ENCODE measurements at places on chromosomes 4 and X.

- DNase-seq, result no peak
Measured at GRCh38 chr4:183438458-183439113, 5.8 kb upstream of the CDKN2AIP start.

DNA sequence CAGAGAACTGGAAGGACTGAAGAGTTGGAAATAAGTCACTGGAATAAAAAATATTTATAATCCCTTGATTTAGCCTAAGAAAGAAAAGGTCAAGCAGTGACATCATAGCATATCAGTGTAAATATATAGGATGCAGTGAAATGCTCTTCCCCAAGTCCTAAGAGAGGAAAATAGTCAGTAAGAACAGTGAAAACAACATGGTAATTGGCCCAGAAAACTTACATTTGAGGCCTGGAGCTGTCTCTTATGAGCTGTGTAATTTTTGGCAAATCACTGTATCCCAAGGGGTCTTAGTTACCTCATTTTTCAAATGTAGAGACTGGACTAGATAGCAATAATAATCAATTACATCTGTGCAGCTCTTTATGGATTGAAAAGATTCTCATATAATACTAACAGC lies 255.7 kb upstream of the AR start:
- no peak for DNase-seq

DNA sequence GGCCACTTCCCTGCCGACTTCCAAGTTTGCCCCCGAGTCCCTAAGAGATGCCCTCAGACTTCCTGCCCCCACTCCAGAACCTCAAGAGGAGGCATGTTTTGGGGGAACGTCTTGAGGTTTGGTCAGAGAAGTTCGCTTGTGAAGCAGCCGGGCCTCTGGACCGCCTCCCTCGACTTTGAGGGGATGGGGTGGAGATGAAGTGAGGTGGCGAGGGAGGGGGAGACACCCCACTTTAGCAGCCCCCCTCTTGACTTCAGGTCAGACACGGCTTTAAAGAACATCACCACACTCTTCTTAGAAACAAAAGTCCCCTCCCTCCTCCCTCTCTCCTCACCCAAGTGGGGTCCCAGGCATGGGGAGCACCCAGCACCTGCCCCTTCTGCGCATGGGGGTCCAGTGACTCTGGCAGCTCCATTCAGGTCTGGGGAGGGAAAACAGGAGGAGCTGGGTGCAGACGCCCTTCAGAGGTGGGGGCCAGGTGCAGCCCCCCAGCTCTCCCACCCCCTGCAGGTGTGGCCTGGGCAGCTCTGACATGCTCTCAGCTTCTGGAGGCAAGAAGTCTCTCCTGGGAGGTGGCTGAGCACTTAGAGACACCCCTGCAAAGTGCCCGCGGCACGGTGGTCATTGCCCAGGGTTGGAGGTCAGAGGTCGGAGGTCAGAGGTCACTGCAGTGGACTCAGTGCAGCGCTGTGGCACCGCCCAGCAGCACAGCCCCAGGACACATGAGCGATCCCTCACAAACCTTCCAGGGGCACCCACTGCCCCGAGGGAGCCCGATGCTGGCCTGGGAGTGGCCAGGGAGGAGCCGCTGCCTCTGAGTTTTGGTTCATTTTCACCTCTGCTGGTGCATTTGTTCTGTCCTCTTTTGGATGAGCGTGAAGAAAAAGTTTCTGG lies 108.8 kb downstream of the CPZ start:
- DNase-seq, result no peak

DNA sequence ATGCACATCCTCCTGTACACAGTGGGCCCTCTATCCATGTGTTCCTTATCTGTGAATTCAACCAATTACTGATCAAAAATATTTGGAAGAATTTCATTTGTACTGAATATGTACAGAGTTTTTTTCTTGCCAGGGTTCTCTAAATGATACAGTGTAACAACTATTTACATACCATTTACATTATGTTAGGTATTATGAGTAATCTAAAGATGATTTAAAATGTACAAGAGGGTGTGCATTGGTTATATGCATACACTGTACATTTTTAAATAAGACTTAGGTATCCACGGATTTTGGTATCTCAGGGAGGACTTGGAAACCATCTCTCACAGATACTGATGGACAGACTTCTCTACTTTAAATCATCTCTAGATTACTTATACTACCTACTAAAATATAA lies 1333.9 kb downstream of the PCDH18 start:
- DNase-seq, result no peak

GRCh38 chr4:77651820-77652219 lies 46.2 kb downstream of the CXCL13 start:
- no peak for DNase-seq

DNA sequence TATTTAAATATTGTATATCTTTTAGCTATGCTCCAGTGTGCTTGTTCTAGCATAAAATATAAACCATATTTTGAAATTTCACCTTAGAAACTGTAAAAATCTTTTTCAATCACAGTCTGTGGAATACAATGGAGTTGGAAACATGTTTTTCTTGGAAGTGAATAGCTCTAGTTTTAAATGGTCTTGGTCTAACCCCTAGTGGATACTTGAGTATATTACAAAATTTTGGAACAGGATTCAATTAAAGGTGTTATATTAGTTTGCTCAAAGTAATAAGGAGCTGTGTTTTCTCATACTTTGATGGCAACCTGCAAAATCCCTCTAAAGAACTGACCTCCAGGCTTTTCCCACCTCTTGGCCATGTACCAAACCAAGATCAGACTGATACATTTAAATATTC lies 48.2 kb downstream of the STK26 start:
- no peak for DNase-seq

DNA sequence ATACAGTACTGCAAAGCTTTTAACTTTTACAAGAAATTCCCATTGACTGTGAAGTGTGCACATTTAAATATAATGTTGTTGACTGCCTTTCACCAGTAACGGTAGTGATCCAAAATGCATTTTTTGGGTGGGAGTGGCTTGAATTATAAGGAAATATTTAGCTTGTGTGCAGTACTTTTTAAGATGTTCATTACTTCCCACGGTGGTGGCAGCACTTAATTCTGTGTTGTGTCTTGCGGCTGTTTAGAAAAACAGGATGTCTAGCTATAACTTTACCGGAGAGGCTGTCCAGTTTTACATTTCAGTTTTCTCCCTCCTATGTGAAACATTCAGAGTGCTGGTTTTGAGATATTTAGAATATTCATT lies 1.7 kb downstream of the TMEM131L start:
- DNase-seq, result peak; percentile 24

DNA sequence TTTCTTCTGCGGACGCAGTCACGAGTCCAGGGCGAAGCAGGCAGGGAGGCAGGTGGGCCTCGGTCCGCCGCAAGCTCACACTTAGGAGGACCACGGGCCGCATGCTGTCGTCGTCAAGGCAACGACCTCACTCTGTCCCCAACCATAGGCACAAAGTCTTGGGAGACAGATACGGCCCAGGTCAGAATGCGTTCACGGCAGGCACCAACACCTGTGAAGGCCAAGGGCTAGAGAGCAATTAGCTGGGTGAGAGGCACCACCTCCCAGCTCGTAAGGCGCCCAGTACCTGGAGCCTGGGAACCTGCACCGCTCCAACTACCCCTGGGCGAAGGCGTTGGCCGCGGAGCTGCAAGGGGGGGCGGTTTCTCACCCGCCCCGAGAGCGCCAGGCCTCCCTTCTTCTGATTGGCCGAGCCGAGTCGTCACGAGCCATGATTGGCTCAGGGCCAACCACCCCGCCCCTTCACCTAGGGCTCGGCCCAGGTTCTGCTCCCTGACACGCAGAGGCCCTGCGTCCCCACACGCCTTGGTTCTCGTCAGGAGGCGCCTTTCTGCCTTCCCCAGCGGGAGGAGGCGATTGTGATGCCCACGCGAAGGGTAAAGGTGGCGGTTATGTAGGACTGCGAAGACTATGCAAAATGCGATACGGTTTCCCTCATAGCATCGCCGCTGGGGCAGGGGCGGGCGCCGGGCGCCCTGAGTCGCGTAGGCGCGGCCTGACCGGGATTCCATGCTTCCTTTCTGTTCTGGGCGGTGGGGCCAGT lies at the start of gene CDKL2:
CDKL2 (minus strand) TSS at position 355 of the 763 bp plus-strand sequence. CDS start 4,540 bp downstream, outside the sequence.
- DNase-seq, result peak; percentile 59

GRCh38 chr4:123667496-123667895 lies 270.9 kb downstream of the SPRY1 start:
- no peak for DNase-seq

DNA sequence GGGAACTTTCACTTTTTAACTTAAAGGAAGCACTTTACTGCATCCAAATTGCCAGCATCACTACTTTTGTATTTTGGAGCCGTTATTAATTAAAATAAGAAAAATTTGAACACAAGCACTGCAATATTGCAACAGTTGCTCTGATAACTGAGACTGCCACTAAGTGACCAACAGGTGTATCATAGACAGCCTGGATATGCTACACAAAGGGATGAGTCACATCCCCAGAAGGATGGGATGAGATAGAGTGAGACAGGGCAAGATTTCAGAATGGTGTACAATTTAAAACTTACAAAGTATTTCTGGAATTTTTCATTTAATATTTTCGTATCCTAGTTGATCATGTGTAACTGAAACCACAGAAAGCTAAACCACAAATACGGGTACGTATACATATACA lies 204.1 kb downstream of the MAPK10 start:
- DNase-seq, result no peak

- DNase-seq, result no peak
Measured at GRCh38 chr4:181078196-181078595, 1165.0 kb upstream of the TENM3 start.

DNA sequence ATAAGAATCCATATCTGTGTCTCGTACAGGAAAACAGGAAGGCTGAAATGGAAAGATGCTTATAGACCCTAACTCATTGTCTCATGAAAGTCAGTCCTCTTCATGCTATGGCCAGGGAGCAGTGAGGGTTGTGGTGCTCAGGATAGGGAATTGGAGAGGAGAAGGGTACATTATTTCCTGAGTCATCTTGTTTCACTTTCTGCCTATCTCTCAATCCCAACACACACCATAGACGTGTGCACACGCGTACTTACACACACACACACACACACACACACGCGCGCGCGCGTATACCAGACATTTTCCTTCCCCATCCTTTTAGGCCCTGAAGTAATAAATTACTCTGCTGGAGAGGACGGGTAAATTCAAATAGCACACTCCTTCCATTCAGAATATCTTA lies 53.7 kb upstream of the PRRG3 start:
- no peak for DNase-seq

- peak; percentile 94 for DNase-seq
Measured at GRCh38 chr4:152696764-152697261, 17.0 kb upstream of the TMEM154 start.

GRCh38 chr4:40933272-40934053 lies 183.7 kb downstream of the NSUN7 start:
- no peak for DNase-seq

DNA sequence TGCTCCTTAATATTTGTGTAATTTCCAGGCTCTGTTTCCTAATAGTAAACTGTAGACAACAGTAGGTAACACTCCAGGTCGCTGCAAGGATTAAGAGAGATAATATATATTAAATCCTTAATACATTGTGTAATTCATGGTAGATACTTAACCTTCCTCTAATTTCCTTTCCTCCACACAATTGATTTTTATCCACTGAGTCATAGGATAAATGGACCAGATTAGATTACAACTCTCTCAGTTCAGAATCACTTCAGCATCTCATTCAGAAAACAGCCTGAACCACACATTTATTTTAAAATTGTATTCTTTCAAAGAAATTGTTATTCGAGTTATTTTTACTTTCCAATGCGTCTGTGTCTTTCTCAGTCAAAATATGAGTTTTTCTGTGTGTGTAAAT lies 17.1 kb downstream of the GK2 start:
- no peak for DNase-seq

DNA sequence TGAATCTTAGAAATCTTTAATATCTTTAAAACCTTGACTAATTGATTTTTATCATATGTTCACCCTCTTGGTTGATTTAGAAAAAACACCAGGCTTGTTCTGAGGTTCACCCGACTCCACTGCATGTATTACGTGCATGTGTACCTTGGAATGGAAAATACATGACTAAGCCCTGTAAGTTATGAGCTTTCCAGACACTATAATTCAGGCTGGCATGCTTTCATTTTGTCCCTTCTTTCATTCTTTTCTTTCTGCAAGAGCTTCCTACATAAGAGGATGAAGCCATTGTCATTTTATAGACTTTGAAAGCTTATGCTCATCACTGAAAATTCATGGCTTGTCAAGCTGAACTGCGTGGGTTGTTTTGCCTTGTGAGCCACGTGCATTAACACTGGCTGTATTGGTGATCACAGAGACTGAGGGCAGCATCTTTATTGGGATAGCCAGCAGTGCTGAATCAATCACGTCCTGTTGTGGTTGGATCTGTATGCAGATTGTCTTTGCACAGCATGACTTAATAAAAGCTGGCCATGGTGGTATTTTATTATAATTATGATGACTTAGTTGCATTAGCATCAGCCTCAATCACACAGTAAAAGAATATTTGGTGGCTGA lies 141.9 kb downstream of the SLIT2 start:
- no peak for DNase-seq

DNA sequence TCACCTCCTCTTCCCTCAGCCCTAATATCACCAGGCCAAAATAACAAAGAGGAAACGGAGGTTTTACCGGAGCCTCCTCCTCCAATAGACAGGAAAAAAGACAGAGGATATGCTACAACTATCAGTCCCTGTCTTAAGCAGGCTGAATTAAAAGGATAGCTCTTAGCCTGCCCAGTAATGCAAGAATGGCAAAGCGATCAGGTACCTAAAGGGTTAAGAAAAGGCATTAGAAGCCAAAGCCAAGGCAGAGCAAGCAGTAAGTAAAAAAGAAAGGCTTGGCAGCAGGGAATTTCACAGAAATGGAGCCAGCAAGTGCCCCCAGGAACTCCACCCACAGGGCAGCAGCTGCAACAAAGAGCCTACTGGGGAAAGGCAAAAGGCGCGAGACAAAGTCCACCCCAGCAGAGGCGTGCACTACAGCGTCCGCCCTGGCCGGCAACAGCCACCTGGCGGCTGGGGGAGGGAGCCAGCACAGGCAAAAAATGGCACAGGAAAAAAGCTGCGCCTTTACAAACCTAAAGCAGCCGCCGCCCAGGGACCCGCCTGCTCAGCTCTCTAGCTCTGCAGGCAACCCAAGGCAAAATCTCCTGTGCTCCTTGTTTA lies 220.6 kb upstream of the ZC4H2 start:
- no peak for DNase-seq
